ENCODE measurements at places on chromosomes 1 and 21. TPM values are rescaled to one million over a fixed set of nuclear protein-coding genes. Genes with fewer than 3 reads are reported as not detected.

The AMY2B gene
- total RNA-seq: 1.2 TPM

DNA sequence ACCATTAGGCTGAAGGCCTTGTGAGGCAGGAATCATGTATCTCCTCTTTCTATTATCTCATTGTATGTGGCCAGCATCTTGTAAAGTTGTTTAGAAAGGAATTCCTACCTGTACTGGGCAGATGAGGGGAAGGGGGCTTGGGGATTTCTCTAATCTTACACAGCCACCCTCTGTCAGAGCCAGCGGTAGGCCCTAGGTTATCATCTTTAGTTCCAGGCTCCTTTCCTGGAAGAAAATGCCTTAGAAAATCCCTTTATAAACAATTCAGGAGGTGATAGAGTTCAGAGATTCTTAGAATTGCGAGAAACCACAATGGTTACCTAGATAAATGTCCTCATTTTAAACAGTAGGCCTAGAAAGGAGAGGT, 35.2 kb downstream of the DPT start:
- peak; percentile 31 for DNase-seq

DNA sequence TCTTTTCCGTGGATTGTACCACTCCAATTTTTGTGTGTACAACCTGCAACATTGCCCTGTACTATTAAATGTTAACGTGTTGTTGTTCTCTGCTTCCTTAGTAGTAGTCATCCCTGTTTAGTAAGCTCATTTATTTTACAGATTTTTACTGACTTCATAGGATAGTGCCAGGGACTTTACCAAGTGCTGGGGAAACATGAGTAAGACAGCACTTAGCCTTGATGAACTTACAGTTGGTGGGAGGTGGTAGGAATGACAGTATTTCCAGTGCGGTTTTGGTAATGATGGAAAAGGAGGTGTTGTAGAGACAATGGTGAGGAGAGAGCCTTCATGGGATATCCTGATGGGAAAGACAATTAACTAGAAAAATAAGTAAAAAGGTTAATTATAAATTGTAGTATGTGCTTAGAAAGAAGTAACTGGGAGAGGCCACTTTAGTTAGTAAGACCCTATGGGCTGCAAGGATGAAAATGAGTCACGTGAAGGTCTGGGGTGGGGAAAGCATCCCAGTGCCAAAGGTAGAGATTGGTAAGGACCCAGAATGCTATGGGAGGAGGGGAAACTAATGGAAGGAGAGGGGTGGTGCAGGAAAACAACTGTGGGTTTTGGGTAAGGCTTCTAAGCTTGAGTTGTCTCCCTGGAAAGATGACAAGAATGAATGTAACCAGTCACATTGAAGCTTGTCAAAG, 1.7 kb downstream of the RLF start:
- peak; percentile 14 for DNase-seq

DNA sequence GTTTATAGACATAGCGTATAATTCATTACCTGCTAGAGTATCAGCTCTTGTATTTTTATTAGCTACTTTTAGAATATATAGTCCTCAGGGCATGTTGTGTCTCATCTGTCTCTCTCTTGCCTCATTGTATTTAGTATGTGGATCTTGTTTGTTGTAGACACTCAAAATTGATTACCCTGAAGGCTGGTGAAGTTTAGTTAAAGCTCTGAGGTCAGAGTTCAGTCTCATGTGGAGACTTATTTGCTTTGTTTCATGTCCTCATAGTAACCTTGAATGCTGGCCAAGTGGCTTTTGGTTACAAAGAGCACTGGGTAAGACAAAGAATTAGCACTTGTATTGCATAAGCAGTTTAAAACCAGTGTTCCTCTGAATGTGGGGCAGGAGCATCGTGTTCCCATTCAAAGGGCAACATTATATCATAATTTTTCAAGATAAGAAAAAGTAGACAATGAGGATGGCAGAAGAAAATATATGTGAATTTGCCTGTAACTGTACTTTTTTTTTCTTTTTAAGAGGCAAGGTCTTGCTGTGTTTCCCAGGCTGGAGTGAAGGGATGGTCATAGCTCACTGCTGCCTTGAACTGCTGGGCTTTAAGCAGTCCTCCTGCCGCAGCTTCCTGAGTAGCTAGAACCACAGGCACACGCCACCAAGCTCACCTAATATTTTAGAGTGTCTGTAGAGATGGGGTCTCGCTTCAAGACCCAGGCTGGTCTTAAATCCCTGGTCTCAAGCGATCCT, 17.4 kb downstream of the CNST start:
- DNase-seq: peak; percentile 46

DNA sequence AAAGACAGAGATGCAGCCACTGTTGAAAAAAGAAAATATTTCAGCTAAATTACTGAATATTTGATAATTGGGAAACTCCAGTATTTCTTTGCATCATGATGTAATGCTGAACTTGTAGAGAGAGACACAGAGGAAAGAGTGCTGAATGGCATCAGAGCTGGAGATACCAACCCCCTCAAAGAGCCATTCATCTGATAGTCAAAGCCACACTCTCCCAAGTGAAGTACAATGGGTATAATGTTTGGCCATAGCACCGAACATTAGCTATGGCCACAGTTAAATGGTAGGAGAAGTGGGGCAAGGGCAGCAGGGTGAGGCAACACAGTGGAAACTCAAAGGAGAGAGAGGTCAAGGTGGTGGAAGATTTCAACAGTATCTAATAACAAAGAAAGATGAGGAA, 107.5 kb upstream of the TNFSF4 start:
- DNase-seq: no peak

- DNase-seq: no peak
Observed at GRCh38 chr1:51966559-51966958, 23.9 kb downstream of the RAB3B start.

DNA sequence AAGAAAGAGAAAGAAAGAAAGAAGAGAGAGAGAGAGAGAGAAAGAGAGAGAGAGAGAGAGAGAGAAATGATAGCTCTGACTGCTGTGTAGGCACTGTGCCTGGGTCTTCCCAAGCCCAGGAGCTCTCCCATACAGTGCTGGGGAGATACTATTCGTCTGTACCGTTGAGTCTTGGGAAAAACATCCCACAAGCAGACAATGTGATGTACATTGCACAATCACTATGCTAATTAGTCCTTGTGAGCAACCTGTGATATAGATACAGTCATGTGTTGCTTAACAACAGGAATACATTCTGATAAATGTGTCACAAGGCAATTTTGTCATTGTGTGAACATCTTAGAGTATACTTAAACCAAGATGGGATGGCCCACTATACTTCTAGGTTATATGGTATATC, 381.0 kb downstream of the HHAT start:
- DNase-seq: no peak

DNA sequence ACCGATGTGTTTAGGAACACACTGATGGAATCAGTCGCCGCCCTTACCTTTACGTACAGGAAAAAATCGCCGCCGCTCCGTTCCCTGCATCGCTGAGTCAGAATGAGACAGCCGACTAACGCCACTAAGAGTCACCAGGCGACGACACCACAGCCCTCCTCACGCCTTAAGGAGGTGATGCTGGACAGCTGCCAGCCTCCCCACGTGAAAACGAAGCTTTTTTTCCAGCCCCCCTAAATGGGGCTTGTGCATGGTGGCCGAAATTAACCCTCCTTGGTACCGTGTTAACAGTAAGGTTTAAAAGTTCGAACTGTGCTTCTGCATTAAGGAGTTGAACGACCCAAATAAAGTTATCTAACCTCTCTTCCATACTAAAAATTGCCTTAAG, 511 bp downstream of the DNTTIP2 start:
- peak; percentile 73 for DNase-seq

DNA sequence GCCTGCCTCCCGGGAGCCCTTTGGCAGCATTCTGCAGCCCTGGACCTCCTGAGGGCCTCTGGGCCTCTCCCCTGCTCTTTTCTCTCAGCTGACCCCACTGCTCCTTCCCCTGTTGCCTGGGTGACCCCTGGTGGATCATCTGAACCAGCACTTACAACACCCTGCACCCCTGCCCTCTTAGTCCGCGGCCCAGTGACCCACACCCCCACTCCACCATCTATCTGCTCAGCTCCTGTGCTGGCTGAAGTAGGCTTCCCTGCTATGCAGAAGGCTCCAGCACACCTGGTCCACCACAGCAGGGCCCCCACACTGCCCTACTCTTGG, 74.0 kb downstream of the DMRTA2 start:
- DNase-seq: no peak

DNA sequence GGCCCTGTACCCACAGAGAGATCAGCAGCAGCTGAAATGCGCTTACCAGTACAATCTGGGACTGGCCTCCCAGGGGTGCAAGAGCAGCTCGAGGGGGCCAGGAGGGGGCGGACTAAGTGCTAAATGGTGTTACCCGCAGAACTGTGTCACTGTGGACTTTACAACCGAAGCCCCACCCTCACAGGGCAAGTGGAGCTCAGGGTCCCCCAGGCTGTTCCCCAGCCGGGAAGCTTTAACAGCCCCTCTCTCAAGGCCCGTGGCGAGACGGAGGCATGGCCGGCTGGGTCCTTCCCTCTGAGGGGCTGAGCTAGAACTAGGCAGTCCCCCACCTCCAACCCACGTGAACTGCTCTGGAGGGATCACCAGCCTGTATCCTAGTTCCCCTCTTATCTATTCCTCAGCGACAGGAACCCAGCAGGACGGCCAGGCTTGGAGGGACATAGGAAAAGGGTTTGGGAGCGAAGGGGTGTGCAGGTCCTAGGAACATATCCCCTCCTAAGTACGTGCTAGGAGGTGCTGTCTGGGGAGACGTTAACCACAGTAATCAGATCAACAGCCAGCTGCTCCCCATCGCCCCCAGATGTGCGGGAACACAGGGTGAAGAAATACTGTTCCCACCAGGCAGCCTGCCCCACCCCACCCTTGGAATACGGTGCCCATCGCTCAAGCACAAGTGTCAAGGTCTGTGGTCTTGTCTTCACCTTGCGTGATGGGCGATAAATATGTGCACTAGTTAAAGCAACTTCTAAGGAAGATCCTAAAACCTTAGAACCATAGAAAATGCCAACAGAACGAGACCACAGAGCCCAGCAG, 24.4 kb downstream of the ZBTB17 start:
- DNase-seq: no peak

The ASCL5 gene
- not detected for total RNA-seq

GRCh38 chr1:14732728-14733047, 134.2 kb downstream of the KAZN start:
- no peak for DNase-seq

The C1QB gene
- not detected for total RNA-seq

DNA sequence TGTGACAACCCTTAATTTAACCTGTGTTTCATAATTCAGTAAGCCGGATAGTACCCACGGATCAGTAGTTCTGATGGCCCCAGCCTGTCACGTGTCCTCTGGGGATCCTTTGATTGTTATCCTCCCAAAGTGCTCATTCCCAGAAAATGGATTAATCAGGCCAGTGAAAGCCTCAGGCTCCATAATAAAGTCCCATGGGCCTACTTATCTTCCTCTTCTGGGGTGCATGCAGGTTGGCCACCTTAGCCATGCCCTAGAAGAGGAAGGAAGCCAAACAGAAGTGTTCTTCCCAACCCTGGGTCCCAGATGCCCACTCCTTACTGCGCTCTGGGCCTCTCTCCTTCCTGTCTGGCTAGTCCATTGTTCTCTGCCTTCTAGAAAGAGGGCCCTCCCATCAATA, 146.1 kb downstream of the EDEM3 start:
- no peak for DNase-seq

- no peak for DNase-seq
Observed at GRCh38 chr1:97572561-97572960, 348.3 kb downstream of the DPYD start.

The BEST4 gene
- total RNA-seq: 0.31 TPM

- no peak for DNase-seq
Observed at GRCh38 chr1:114116086-114116485, 37.6 kb downstream of the SYT6 start.

DNA sequence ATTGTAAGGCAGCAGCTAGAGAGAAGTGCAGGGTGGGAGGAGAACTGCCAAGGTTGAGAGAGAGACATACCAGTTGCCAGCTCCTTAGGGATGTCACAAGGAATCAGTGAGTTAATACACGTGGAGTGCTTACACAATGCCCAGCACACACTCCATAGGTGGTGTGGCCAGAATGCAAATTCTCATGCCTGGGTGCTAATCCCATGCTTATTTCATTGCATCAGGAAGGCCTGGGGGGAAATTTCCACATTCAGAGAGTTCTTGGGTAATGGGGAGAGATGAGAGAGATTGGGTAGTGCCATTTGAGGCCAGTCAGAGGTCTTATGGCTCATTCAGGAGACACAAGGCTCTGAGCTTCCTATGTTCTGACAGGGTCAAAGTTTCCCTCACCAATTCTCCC, 38.7 kb downstream of the GJA5 start:
- DNase-seq: no peak

The HSF2BP gene
- 0.13 TPM for total RNA-seq

DNA sequence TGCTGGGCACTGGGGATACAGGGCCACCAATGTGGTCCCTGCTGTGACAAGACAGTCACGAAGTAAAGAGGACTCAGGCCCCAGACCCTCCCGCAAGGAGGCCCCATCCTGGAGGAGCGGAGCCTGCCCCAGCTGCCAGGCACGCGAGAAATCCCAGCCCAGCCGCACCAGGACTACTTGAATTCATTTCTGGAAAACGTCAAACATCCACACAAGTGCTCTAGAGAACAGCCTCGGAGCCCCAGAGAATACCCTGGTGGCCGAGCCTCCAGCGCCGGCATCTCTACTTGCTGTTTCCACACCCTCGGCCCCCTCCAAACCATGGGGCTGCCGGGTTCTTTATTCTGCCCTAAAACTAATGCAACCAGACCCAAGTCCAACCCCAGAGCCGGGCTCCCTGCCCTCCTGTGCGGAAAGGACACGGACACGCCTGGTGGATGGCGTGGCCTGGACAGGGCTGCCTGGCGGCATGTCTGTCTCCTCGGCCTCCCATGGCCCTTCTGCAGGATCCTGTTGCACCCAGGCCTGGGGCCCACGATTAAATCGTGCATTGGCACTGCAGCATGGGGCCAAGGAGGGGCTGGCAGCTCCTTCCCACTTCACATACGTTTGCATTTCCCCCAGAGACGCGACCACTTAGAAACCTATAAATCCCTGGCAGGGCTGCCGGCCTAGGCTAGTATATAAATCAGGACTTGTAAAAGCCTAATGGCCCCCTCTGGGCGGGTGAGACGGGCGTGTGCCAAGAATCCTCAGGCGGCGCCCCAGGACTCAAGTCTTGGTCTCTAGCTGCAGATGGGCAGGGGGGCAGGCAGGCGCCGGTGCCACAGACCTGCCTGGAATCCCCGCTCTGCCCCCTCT, 41.2 kb downstream of the DMRTB1 start:
- no peak for DNase-seq

The BTBD19 gene
- 16.4 TPM for total RNA-seq

DNA sequence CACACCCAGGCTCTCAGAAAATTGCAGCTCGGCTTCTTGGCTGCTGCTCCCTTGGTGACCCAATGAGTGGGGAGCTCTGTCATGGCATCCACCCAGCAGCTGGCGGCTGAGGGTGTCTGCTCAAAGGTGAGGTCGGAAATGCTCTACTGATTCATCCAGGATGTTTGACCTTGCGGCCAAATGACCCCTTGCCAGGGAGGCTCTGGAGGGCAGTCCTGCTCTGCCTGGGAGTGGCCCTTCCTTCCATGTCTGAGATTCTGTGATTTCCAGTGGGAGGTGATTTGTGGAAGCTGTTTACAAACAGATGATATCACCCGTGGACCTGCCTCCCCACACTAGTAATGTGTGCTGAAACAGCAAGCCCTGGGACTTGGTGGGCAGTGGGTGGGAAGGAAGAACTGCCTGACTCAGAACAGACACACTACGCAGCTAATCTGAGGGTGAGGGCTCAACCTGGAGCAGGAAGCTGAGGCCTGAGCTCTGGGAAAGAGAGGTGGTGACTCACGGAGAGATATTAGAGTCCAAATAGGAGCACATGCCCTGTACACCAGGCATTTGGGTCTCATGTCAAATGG, 3.0 kb downstream of the CRCT1 start:
- DNase-seq: peak; percentile 13

- no peak for DNase-seq
Observed at GRCh38 chr1:89125240-89125912, 538 bp downstream of the GBP2 start.

The NFASC gene
- not detected for total RNA-seq

The TCP10L gene
- not detected for total RNA-seq

Data from HT-29 (cell line).